ENCODE measurements at places on chromosomes 11 and 22.

GRCh38 chr11:285021-285893 is 3.7 kb upstream of the PGGHG start:
- DNase-seq: no peak

GRCh38 chr11:96543177-96543576 is 153.4 kb downstream of the JRKL start:
- no peak for DNase-seq

- DNase-seq: no peak
Observed at GRCh38 chr11:111347002-111347722, 31.9 kb downstream of the POU2AF1 start.

DNA sequence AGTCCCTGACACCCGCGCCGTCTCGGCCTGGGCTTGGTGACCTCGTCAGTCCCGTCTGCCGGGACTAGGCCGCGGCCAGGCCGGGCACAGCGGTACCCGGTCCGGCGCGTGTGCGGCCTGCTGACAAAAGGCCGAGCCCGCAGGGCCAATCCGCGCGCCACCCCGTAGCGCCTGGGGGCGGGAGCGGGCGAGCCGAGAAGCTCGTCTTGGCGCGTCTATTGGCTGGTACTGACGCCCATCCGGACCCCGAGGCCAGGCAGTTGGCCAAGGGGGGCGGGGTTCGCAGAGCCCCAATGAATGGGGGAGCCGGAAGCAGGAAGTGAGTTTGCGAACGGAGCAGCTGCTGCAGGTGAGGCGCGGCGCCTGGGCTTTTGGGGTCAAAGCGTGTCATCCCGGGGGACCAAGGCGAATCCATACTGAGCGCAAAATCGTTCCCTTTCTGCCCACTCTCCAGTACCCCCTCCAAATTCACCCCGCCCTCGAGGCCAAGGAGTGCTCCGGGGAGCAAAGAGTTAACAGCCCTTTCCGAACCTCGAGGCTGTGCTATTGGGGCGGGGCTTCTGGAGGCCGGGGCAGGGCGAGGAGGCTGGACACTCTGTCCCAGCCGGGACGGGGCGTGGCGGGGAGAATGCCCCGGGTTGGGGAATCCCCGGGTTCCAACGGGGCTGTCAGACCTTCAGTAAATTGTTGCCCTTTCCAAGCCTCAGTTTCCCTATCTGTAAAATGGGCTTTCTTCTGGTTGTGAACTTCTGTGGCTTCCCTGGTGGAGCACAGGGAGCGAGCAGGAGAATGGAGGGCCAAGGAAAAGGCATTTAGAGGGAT is at the start of gene DPP3:
DPP3 (plus strand) TSS at position 318 of the 822 bp plus-strand sequence. CDS start 1,767 bp downstream, outside the sequence.
- peak; percentile 99 for DNase-seq

DNA sequence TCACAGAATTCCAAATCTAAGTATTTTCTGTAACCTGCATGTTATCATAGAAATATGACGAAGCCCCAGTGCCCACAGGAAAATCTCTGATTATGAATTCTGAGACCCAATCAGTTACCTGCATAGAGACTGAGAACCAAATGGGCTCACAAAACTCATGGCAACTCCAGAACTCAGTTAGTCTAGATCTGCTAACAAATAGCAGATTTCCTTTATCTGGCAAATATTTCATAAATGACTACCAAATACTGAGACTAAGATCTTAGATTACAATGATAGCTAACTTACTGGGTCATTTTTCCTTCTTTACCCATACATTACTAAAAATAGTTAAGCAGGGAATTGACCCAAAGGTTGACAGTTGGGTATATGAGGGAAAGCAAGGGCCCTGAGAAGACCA is 228.1 kb upstream of the FAT3 start:
- no peak for DNase-seq

GRCh38 chr11:109023036-109023435 is 358.2 kb downstream of the DDX10 start:
- no peak for DNase-seq

DNA sequence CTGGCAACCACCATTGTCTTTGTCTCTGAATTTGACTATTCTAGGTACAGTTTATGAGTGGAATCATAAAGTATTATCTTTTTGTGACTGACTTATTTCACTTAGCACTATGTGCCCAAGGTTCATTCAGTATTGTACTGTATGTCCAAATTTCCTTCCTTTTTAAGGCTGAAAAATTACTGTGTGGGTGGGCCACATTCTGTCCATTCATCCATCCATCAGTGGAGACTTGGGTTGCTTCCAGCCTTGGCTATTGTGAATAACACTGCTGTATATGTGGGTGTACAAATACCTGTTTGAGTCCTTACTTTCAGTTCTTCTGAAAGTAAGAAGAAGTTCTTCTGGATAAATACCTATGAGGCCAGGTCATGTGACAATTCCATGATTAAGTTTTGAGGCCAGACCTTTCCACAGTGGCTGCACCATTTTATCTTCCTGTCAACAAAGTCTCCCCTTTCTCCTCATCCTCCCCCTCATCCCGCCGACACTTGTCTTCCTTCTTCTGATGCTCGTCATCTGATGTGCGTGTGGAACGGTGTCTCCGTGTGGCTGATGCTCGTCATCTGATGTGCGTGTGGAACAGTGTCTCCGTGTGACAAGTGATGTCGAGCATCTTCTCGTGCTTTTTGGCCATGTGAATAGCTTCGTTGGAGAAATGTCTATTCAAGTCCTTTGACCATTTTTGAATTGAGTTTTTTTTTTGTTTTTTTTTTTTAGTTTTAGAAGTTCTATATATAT is 49.5 kb downstream of the SBF1 start:
- no peak for DNase-seq

GRCh38 chr11:74377689-74378088 is 20.5 kb downstream of the PGM2L1 start:
- no peak for DNase-seq

- DNase-seq: no peak
Observed at GRCh38 chr22:38696606-38697424, 3.9 kb downstream of the JOSD1 start.

- no peak for DNase-seq
Observed at GRCh38 chr11:133663135-133663985, 131.1 kb upstream of the OPCML start.

GRCh38 chr11:74299015-74299414 is 12.4 kb downstream of the P4HA3 start:
- no peak for DNase-seq

DNA sequence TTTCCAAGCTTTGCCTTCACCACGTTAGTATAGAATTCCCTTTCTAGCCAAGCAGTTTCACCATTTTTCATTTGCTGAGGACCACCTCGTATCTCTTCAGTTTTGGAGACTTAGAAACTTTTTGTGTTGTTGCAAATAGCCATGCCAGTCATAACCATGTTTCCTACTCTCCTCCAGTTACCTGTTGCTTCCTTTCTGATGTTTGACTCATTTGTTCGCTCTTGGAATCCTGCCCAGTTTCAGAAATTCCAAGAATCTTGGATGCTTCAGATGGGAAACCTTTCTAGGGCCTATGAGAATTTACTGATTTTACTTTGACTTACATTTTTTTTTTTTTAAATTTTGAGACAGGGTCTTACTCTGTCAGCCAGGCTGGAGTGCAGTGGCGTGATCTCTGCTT is 65.4 kb downstream of the PPP6R3 start:
- DNase-seq: no peak

- DNase-seq: no peak
Observed at GRCh38 chr11:78860720-78861422, 286.2 kb upstream of the NARS2 start.

- DNase-seq: no peak
Observed at GRCh38 chr11:13997881-13998280, 35.4 kb downstream of the SPON1 start.

DNA sequence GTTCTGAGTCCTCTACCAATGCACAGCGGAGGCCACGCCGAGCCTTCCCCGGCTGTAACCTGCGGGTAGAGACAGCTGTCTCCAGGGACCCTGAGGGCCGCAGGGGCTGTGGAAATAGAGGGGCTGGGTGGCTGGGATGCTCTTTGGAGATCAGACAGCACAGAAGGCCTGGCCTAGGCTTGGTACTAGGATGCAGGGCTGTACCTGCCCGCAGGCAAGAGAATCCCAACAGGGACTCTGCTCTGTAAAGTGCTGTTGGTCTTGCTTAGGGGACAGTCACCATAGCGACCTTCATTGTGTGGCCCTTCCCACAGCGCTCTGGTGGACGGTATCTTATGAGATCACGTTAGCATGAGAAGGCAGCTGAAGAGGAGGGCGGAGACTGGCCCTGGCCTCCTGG is 11.3 kb upstream of the KCNJ5 start:
- DNase-seq: no peak

DNA sequence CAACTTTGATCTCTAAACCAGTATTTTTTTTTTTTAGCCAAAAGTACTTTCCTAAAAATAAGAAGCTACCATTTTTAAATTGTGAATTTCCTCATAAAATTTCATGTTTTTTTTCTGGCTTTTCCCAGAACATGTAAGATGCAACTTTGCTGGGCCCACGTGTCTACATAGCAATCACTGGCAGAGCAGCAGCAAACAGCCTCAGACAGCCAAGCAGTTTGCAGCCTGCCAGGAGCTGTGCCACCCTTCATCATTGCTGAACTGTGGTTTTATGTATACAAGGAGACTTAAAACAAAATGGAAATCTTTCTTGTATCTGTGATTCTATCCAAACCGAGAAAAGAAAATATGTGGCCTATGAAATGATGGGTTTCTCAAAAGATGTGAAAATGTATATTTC is 110.2 kb downstream of the GRIA4 start:
- no peak for DNase-seq

GRCh38 chr22:26174280-26174679 is 5.0 kb downstream of the SEZ6L start:
- no peak for DNase-seq

DNA sequence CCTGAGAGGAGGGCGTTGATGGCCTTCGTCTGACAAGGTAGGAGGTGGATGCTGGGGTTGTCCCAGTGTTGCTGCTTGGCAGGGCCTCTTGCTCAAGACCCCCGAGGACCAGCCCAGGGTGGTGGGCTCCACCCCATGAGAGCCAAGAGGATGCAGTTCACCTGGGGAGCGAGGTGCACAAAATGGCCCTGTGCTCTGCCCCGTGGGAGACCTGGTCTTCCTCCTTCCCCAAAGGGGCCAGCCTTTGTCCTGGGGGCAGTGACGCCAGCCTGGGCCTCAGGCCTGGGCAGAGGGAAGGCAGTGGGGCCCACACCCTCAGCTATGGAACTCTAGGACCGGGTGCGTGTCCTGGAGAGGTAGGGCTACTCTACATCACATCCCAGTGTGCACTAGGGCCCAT is 1233.3 kb downstream of the TBC1D22A start:
- DNase-seq: no peak

DNA sequence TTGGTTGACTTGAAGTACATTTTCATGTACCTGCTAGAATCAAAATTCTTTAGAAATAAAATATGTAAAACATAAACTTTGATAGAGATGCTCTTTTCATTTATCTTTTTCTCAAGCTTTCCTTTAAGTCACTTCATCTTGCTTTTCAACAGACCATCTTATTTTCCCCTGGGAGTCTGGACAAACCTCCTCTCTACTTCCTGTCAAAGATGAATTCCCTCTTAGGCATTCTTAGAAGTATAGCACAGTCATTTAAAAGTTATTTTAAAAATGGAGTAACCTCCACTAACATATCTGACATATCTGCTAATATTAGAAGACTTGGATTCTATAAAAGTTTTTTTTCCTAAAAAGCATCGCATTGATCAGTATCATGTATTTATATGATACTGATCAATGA is 84.8 kb upstream of the PAX6 start:
- no peak for DNase-seq

GRCh38 chr11:27910186-27910931 is 197.6 kb downstream of the KIF18A start:
- DNase-seq: no peak

DNA sequence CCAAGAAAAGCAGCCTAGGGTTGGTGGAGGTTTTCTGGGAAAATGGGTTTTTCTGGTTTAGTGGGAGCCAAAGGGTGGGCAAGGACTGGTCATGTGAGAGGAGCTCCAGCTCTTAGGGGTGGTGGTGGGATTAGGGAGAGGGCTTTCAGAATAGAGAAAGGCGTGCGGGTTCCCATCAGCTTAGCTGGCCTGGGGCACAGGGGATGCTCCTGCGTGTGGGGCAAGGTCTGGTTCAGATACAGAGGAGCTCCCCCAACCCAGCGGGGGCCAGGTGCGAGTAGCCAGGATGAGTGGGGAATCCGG is 644 bp downstream of the TMEM134 start:
- DNase-seq: no peak

GRCh38 chr11:75463106-75463774 is 30.2 kb upstream of the KLHL35 start:
- no peak for DNase-seq

DNA sequence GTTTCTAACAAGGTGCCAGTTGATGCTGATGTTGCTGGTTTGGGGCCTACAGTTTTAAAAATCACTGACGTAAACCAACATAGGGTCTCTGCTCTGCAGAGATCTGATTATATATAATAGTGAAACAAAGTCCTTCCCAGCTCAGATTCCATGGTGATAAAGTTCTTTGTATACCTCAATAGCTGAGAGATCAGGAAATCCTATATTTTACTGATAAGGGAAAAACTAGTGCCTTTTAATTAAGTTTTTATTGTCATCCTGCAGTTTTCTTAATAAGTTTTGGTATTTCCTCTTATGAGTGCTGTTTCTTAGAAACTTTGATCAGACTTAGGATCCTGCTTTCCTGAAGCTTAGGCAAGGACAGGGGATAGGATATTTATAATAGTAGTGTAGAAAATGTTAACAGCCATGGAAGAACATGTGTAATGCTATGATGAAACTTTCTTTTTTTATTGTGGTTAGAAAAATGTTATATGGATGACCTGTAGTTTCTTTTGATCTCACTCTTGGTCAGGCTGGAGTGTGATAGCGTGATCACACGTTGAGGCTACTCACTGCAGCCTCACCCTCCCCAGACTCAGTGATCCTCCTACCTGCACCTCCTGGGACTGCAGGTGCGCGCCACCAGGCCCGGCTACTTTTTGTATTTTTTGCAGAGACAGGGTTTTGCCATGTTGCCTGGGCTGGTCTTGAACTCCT is 14.1 kb downstream of the CAPRIN1 start:
- no peak for DNase-seq

- no peak for DNase-seq
Observed at GRCh38 chr11:87263264-87263838, 225.6 kb downstream of the TMEM135 start.

GRCh38 chr11:92457250-92457649 is 232.6 kb downstream of the FAT3 start:
- no peak for DNase-seq

- DNase-seq: no peak
Observed at GRCh38 chr22:34297536-34298120, 377.4 kb upstream of the LARGE1 start.

DNA sequence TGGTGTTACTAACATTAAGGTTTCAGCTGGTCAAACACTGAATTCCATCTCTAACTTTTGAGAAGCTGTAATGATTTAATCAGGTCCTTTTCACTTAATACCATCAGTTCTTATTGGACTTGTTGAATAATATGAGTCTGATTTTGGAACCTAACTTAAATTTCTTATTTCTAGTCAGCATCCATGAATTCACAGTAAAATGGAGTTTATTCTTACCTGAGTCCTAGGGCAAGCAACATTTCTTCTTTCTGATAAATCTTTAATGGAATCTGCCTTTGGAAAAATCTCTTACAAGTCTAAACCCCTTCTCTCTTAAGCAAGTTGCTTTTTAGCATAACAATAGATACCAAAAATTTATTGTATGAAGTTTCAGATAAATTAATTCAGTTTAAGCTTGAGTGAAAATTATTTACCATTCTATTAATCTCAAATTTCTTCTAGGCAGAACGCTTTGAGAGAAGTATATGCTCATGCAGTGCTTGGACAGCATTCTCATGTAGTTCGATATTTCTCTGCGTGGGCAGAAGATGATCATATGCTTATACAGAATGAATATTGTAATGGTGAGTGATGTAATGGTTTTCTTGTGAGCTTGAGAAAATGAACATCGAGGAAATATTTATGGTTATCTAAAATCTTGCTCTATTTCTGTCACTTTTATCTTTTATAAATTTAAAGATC is 3.4 kb downstream of the WEE1 start:
- no peak for DNase-seq

Measured in NCI-H774 (cell line).